ENCODE measurements at places on chromosomes 6 and 20. TPM values are rescaled to one million over a fixed set of nuclear protein-coding genes. Genes with fewer than 3 reads are reported as not detected.

GRCh38 chr6:14596410-14596809 is 478.8 kb downstream of the CD83 start:
- H3K4me1 ChIP-seq = peaks cover 8% of the 10 kb centered on the region
- H3K36me3 ChIP-seq = no peaks in the 10 kb centered on the region
- H3K27me3 ChIP-seq = peaks cover 5% of the 10 kb centered on the region
- no peak for DNase-seq

DNA sequence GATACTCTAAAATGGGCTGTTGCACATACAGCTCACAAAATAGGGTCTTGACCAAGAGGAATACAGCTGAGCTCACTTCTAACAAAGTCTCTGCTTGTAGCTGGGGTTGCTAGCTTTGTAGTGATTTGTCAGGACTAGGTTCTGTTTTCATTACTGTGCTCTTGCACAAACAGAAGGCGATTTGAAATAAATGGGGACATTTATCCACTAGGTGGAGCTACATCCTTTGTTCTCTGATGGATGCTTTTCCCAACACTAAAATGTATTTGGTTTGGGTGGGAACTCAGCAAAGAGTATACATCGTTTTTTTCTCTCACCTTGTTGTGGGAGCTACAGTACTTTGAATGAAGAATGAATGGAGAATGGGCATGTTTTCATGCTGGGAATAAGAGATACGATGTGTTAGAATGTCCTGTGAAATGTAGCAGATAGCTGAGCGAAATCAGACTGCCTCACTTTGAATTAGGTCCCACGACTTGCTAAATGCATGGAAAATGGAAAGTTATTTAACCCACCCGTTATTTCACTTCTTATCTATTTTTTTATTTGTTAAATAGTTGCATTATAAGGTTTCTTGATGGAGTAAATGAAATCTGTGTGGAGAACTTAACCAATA is 494.7 kb upstream of the MAP3K7 start:
- no peaks in the 10 kb centered on the region for H3K27me3 ChIP-seq
- DNase-seq = no peak
- no peaks in the 10 kb centered on the region for H3K36me3 ChIP-seq
- H3K4me1 ChIP-seq = no peaks in the 10 kb centered on the region
- H3K4me3 ChIP-seq = no peak overlapping the region
- H3K27ac ChIP-seq = no peak overlapping the region

Gene CCN6
- total RNA-seq = not detected

DNA sequence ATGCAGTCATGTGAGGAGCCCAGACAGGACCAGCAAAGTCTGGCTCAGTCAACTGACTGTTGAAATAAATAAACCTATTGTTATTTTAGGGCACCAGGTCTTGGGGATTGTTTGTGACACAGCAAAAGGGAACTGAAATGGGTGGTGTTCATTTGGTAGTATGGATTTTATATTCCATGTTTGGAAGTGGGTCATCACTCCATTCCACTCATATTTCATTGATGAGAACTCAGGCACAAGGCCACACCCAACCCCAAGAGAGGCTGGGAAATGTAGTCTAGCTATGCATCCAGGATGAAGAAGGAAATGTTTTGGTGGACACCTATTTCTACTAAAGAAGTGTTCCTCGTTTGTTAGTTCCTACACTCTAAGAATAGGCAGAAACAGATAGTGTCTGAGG is 64.9 kb upstream of the BTBD3 start:
- H3K36me3 ChIP-seq = no peaks in the 10 kb centered on the region
- no peaks in the 10 kb centered on the region for H3K27me3 ChIP-seq
- no peak for DNase-seq
- H3K4me1 ChIP-seq = no peaks in the 10 kb centered on the region
- no peak overlapping the region for H3K27ac ChIP-seq
- H3K4me3 ChIP-seq = no peak overlapping the region

- H3K4me3 ChIP-seq = no peak overlapping the region
- no peaks in the 10 kb centered on the region for H3K4me1 ChIP-seq
- H3K27ac ChIP-seq = no peak overlapping the region
- no peaks in the 10 kb centered on the region for H3K36me3 ChIP-seq
These were observed 28.8 kb downstream of the GCM1 start for GRCh38 chr6:53119772-53120409.

GRCh38 chr6:40996591-40997233 is 42.3 kb downstream of the UNC5CL start:
- H3K36me3 ChIP-seq = no peaks in the 10 kb centered on the region
- no peak overlapping the region for H3K27ac ChIP-seq
- no peaks in the 10 kb centered on the region for H3K4me1 ChIP-seq
- H3K27me3 ChIP-seq = peaks cover 54% of the 10 kb centered on the region

Gene SAPCD1
- 15.4 TPM for total RNA-seq

Gene PRKN
- total RNA-seq = not detected

Gene NHLRC1
- 0.32 TPM for total RNA-seq

Gene WFDC12
- total RNA-seq = not detected

Gene MYO6
- 0.42 TPM for total RNA-seq

Gene PDYN
- not detected for total RNA-seq

- peaks cover 23% of the 10 kb centered on the region for H3K4me1 ChIP-seq
- H3K36me3 ChIP-seq = no peaks in the 10 kb centered on the region
- no peak overlapping the region for H3K4me3 ChIP-seq
These were observed 205.3 kb downstream of the CD83 start for GRCh38 chr6:14322841-14323240.

Gene HCRTR2
- total RNA-seq = not detected

DNA sequence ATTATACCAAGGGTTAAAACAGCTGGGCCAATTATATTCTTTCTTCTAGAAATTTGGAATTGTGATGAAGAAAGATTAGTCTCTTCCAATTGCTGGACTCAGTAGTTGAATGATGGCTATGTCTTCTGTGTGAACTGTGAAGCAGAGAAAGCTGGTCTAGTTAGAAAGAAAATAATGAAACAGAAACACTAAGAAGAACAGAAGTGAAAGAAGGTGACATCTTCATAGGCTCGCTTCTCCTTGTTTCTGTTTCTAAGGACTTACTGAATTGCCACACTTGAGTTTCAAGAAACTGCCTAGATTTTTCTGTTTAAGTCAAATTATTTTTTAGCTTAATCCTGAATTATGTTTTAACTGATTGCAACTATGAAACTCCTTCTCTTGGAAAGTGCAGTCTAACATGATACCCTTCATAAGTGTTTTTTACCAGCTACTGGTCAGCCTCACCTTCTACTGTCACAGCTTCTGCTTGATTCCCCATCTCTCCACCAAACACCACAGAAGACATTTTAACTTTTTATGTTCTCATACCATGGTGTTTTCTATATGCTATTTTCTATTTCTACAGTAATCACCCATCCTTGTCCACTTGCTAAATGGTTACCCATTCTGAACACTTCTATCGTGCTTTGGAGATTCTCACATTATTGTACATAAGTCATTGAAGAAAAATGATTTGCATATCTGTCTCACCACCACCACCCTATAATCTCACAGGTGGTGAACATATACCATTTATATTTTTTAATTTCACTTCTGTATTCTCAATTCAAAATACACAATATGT is 268.8 kb downstream of the GRIK2 start:
- no peak for DNase-seq
- H3K27me3 ChIP-seq = no peaks in the 10 kb centered on the region
- no peaks in the 10 kb centered on the region for H3K4me1 ChIP-seq
- H3K4me3 ChIP-seq = no peak overlapping the region
- H3K27ac ChIP-seq = no peak overlapping the region
